ENCODE measurements at places on chromosomes 12 and 14. TPM values are rescaled to one million over a fixed set of nuclear protein-coding genes. Genes with fewer than 3 reads are reported as not detected.

CYP27B1 gene
- total RNA-seq, result 2.4 TPM

NKX2-1 gene
- total RNA-seq, result not detected

SLC17A8 gene
- not detected for total RNA-seq

NANOG gene
- not detected for total RNA-seq

USP44 gene
- 28.8 TPM for total RNA-seq

KIF26A gene
- 0.17 TPM for total RNA-seq

PRKD1 gene
- not detected for total RNA-seq

CLEC4D gene
- total RNA-seq, result not detected

ERP27 gene
- 11.8 TPM for total RNA-seq

CLEC7A gene
- 0.36 TPM for total RNA-seq

TAS2R8 gene
- total RNA-seq, result not detected

SEL1L gene
- total RNA-seq, result 53.5 TPM

APOF gene
- not detected for total RNA-seq

MSRB3 gene
- not detected for total RNA-seq

All from activated naive CD8-positive, alpha-beta T cell treated with anti-CD3 and anti-CD28 coated beads, Interleukin-2, amount 10 ng/mL, durations not matched to agents 7 days and 5 days (primary cell).